Bone marrow (tissue), 2 donors: ENCODE measurements at places on chromosomes 16 and 17.

DNA sequence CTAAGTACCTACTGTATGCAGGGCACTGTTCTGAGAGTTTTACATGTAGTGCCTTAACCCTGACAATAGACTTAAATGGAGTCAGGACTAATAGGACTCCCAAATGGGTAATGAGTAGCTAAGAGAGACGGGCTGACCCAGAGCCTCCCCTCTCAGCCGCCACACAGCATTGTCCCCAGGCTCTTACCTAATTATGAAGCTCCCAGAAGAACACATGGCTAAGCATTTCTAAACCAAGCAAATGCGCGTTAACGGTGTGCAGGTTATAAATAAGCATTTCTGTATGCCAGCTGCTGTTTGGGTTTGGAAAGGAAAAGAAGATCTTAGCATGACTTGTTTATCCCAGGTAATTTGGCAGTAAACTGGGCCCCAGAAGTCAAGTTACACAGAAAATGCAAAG, 14.3 kb downstream of the KATNIP start:
- no peak for DNase-seq

DNA sequence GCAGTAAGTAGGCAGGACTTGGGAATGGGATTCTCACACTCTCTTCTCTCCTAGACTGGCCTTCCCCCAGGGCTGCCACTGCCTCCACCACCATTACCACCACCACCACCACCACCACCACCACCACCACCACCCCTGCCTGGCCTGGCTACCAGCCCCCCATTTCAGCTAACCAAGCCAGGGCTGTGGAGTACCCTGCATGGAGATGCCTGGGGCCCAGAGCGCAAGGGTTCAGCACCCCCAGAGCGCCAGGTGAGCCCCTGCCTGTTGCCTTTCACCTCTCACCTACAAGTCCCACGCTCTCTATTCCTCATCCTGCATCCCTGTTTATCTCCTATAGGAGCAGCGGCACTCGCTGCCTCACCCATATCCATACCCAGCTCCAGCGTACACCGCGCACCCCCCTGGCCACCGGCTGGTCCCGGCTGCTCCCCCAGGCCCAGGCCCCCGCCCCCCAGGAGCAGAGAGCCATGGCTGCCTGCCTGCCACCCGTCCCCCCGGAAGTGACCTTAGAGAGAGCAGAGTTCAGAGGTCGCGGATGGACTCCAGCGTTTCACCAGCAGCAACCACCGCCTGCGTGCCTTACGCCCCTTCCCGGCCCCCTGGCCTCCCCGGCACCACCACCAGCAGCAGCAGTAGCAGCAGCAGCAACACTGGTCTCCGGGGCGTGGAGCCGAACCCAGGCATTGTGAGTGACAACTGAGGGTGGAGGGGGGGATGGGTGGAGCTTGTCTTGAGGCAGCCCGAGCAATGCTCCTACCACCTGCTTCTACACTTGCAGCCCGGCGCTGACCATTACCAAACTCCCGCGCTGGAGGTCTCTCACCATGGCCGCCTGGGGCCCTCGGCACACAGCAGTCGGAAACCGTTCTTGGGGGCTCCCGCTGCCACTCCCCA, 7.9 kb upstream of the TMEM88 start:
- DNase-seq, result no peak

DNA sequence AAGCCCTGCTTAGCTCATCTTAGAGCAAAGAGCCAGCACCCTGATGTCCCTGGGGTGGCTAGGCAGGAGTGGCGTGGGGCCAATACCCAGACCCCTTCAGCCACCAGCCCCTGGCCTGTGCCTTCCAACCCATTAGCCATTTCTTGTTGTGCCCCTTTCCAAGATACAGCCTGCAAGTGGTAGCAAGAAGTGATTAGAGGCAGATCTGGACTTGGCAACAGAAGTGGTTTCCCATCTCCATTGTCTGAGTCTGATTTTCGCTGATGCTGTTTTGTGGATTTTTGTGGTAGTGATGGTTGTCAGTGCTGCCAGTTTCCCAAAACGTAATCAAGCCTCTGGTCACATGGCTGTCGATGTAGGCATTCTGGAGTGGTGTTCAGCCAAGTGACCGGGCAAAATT, 25.7 kb downstream of the PLCD3 start:
- DNase-seq, result no peak

DNA sequence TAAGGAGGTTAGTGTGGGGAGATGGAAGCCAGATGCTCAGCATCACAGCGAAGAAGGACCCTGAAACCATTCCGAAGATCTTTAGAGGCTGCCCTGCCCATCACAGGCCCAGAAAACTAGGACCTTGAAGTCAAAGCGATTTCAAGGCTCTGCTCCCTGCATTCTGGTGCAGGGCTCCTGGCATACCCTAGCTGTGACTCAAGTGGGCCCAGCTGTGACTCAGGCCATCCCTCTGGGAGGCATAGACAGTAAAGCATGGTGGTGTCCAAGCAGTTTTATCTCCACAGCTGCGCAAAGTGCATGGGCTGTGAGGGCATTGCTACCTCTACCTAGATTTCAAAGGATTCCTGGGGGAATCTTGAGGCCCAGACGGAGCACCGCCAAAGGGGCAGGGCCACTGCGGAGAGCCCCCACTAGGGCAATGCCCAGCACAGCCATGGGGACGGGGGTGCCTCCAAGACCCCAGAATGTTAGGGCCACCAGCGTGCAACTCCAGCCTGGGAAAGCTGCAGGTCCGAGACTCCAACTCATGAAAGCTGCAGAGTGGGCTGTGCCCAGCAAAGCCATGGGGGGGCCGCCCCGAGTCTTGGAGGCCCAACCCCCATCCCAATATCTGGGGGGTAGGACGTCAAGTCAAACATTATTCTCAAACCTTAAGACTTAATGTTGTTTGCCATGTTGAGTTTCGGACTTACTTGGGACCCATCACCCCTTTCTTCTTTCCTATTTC, 11.7 kb upstream of the ZNF594 start:
- no peak for DNase-seq

- DNase-seq, result no peak
Measured at GRCh38 chr16:55263271-55264250, 60.4 kb upstream of the IRX6 start.

DNA sequence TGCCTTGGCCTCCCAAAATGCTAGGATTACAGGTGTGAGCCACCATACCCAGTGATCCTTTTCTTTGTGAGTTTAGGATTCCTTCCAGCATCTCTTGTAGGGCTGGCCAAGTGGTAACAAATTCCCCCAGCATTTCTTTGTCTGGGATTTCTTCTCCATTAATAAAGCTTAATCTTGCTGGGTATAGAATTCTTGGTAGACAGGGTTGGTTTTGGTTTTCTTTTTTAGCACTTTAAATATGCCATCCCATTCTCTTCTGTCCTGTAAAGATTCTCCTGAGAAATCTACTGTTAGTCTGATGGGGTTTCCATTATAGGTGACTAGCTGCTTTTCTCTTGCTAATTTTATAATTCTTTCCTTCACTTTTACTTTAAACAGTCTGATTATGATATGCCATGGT, 173.0 kb upstream of the TOM1L1 start:
- no peak for DNase-seq

GRCh38 chr17:48259694-48260291, 152.2 kb downstream of the SNX11 start:
- DNase-seq, result no peak

DNA sequence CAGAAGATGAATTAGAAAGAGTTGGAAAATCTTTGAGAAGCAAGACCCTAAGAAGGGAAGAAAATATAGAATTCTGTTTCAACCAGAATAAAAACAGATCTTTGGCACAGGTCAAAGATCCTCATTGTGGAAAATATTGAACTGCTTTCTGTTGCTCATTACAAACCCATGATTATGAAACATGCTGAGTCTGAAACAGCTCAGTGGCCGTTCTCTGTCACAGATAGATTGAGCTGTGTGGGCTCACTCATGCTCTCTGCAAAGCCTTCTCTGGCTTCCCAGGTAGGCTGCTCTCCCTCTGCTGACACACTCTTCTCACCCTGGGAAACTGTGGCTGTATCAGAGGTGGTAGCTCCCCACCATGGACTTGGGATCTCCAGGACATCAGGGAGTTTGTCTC, 3.4 kb upstream of the KRT38 start:
- no peak for DNase-seq
